ENCODE measurements at places on chromosomes 13 and 19.

DNA sequence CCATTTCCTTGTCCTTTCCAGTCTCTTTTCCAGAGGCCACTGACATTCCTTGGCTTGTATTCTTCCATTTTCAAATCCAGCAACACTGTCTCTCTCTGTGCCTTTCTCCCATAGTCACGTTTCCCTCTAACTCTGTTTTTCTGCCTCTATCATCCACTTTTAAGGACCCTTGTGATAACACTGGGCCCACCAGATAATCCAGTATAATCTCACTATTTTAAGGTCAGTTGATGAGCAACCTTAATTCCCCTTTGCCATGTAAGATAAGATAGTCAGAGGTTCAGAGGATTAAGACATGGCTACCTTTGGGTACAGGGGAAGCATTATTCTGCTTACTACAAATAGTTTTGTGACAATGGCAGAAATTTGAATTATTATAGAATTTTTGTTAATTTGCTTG lies 45.7 kb upstream of the N4BP2L1 start:
- DNase-seq, result no peak

GRCh38 chr13:106232681-106233080 lies 302.8 kb downstream of the EFNB2 start:
- DNase-seq, result no peak

- DNase-seq, result peak; percentile 34
Observed at GRCh38 chr13:42215578-42216421, 56.2 kb upstream of the AKAP11 start.

DNA sequence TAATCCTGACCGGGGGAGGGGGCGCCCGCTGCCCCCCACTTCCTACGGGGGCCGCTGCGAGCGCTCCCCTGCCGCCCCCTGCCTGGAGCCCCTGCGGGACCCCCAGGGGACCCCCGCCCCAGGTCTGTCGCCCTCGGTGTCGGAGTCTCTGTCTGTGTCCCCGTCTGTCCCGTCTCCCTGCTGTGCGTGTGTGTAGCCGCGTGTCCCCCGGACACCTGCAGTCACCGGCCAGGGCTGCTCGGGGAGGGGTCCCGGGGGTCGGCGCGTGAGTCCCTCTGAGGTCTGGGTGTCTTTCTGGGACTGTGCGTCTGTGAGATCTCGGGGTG lies 7.7 kb upstream of the NFIC start:
- DNase-seq, result no peak

Data from epithelial cell of esophagus (primary cell).